Kidney glomerular epithelial cell (primary cell): ENCODE measurements at places on chromosomes 2 and 18.

GRCh38 chr2:105636109-105636740 is 108.5 kb upstream of the NCK2 start:
- no peak for DNase-seq

DNA sequence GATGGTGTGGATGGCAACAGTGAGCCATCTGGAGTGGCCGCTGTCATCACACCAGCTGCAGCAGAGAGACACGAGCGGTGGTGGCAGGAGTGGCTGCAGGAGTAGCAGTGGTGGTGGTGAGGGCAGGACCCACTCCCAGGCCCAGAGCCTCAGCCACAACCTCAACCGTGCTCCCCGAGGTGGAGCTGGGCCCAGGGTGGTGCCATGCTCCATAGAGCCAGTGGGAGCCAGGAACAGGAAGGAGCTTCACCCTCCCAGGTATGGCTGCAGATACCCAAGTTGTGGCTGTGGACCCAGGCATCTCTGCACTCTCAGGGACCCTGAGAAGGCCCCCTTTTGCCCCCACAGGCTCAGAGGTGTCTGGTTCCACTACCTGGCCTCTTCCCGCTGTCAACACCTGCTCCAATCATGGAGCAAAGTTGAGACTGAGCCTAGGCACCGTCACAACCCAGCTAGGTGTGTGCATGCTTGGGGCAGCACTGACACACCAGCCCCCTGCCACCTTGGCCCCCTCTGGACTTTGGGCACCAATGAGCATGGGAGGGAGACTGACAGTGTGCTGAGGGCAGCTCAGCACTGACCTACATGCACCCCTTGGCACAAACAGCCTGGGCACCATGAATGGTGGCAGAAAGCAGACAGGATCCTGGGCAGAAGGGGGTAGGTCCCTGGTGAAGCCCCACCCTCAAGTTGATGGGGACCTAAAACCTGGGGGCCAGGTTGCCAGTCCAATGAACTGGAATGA is 188.9 kb downstream of the NDUFA10 start:
- no peak for DNase-seq

DNA sequence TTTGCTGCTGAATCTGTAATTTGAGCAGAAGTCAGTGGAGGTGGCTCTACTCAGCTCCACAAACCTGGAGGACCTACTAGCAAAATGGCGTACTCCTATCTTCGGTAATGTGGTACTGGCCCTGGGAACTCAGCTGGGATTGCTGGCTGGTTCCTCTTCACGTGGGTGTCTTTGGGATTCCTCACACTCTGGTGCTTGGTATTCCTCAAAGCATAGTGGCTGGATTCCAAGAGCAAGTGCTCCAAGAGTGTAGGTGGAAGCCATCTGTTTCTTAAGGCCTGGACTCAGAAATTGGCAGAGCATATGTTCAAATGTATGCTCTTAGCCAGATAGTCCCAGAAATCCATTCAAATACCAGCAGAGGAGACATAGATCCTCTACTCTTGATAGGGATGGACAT is 281.9 kb upstream of the CDH7 start:
- no peak for DNase-seq

GRCh38 chr18:48879008-48879431 is 71.7 kb downstream of the SMAD7 start:
- DNase-seq, result no peak

- no peak for DNase-seq
Measured at GRCh38 chr18:2009942-2010697, 561.2 kb downstream of the METTL4 start.

DNA sequence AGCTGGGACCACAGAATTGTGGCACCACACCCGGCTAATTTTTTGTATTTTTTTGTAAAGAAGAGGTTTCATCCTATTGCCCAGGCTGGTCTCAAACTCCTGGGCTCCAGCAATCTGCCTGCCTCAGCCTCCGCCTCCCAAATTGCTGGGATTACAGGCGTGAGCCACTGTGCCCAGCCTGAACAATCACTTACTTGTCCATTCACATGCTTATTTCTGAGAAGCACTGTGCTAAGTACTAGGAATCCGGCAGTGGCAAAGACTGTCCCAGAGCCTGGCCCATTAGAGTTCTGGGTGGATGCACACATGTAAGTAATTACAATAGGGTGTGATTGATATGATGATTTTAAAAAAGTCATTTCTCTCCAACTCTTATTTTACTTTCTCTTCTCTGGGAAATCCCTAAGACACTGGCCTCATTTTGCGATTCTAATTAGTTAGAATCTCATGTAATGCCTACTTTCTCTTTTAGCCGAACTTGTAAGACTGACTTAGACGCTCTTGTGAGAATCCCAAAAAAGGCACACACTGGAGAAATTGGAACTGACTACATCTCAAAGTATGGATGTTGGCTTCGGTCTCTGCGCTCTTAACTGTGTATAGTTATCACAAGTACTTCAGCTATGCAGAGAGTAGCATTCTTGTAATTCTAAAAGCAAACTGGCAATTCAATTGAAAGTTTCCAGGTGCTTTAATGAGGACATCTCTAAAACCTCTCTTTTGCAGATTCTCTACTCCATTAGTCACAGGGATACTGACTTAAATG is 567.7 kb downstream of the DCC start:
- no peak for DNase-seq

DNA sequence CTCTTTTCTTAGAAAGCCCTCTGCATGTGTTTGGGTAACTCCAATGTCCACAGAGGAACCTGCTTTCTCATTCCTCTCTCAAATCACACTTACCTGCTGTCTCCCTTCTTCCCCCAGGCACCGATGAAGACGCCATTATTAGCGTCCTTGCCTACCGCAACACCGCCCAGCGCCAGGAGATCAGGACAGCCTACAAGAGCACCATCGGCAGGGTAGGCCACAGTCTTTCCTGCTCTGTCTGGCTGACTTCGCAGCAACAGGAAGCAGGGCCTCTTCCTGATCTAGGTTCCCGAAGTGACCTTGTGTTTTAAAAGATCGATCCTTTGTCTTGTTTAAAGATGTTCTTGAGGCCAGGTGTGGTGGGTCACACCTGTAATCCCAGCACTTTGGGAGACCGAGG is 25.0 kb upstream of the GMCL1 start:
- DNase-seq, result no peak

DNA sequence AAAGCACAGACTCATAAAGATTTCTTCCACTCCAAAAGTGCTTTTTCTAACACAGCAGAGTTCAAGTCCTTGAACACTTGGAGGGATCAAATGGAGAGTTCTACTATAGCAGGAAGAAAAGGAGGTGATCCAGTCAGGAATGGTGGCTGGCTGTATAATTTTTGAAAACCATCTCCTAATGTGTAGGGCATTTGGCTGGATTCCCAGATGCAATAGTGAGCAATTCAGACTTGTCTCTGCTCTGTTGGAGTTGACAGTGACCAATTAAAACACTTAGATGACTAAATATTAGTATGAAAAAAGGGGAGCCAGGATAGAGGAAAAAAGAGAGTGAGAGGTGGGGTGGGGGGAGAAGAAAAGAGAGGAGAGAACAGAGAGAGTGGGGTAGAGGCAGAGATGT is 5.3 kb upstream of the G6PC2 start:
- peak; percentile 3 for DNase-seq

GRCh38 chr18:13808294-13809042 is 15.5 kb upstream of the MC5R start:
- DNase-seq, result no peak

GRCh38 chr2:19299032-19299431 is 59.4 kb downstream of the OSR1 start:
- DNase-seq, result no peak

DNA sequence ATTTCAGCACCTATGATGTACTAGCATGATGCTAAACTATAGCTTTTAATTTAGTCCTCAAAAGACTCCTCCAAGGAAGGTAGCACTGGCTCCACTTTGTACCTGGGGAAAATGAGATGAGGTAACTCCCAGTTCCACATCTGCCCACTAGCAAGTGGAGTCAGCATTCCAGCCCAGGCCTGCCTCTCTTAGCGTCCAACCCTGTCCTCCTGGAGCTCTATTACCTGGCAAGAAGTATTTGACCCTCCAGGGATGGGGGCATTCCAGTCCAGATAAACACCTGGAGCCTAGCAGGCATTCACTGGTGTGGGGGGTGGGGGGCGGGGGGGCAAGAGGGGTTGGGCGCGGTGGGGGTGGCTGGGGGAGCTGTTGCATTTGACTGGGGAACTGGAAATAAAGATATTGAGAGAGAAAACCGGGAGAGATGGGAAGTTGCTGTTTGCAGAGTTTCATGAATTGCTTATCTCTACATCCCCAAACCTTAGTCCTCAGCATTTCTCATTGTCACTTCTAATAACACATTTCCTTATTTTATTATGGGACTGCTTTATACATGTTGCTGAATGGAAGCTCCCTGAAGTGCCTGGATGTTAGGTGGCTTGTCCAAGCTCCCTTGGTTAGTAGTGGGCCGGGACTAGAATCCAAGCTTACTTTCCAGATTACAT is 22.0 kb upstream of the FZD5 start:
- DNase-seq, result no peak

- DNase-seq, result no peak
Measured at GRCh38 chr18:5661179-5661578, 117.4 kb upstream of the EPB41L3 start.

DNA sequence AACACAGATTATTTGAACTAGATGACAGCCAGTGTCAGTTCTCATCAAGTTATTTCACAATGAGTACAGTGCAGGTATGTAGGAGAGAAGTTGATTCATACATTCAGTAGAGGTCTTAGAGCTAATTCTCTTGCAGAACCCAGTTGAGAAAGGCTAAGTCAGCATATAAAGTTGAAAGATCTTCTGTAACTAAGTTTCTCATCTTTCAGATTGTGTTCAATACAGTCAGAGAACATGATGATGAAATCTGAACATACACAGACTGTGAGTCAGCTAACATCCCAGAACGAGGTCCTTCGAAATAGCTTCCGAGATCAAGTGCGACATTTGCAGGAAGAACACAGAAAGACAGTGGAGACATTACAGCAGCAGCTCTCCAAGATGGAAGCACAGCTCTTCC is 41.9 kb upstream of the LIMS1 start:
- peak; percentile 32 for DNase-seq

DNA sequence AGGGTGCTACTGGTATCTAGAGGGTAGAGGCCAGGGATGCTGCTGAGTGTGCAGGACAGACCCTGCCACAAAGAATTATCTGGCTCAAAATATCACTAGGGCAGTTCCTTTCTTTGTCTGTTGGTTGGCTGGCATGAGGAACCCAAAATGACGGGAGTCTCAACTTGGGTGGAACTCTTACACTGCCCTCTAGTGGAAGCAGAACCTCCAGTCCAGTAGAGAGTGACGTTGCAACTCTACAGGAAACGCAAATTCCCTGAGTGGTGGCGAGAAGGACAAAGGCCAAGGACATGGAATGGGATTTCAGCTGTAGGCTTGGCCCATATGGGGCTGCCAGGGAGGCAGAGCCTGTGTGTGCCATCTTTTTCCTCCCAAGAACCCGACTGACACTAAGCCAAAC is 47.1 kb downstream of the COPS8 start:
- DNase-seq, result no peak

GRCh38 chr2:174764280-174765255 is at the start of gene CHRNA1:
TSS of gene CHRNA1 (minus strand) at chr2:174764472. CDS start at chr2:174764394, 78 bp downstream.
- no peak for DNase-seq
